ENCODE measurements at places on chromosomes 5 and 9.

DNA sequence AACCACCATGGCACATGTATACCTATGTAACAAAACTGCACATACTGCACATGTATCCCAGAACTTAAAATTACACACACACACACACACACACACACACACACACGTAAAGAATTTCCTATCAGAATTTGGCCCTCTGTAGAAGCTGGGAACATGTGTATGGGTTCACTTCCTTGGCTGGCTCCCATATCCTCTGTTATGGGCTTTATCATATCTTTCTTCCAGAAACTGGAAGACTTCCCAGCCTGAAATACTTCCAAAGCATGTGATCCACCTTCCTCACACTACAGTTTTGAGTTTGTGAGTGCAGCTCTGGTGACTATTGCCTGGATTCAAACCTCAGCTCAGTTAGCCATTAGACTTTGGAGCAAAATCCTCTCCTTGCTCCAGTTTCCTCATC, 78.6 kb upstream of the GDNF start:
- no peak for DNase-seq

- DNase-seq = no peak
Observed at GRCh38 chr5:17477573-17478265, 20.3 kb upstream of the TAF11L2 start.

GRCh38 chr5:668283-668995, 24.7 kb downstream of the TPPP start:
- DNase-seq = no peak

DNA sequence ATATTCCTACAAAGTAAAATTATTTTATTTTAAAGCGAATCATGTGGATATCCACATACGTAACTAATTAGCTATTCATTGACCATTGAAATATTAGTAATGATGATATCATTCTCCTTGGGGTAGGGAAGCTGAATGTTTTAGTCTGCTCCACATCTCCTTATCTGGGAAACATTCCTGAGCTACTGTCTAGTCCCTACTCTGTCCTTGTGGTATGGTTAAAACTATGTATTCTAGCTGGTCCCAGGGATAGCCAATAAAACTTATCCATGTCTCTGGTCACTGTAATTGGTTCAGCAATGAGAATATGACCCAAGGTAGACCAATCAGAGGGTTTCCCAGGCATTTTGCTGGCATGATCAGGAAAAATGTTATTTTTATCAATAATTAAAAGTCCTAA, 76.0 kb upstream of the DAP start:
- peak; percentile 74 for DNase-seq

GRCh38 chr5:113061846-113062780, 85.5 kb downstream of the DCP2 start:
- peak; percentile 74 for DNase-seq

- no peak for DNase-seq
Observed at GRCh38 chr9:8660383-8660782, 860.8 kb upstream of the DMAC1 start.

DNA sequence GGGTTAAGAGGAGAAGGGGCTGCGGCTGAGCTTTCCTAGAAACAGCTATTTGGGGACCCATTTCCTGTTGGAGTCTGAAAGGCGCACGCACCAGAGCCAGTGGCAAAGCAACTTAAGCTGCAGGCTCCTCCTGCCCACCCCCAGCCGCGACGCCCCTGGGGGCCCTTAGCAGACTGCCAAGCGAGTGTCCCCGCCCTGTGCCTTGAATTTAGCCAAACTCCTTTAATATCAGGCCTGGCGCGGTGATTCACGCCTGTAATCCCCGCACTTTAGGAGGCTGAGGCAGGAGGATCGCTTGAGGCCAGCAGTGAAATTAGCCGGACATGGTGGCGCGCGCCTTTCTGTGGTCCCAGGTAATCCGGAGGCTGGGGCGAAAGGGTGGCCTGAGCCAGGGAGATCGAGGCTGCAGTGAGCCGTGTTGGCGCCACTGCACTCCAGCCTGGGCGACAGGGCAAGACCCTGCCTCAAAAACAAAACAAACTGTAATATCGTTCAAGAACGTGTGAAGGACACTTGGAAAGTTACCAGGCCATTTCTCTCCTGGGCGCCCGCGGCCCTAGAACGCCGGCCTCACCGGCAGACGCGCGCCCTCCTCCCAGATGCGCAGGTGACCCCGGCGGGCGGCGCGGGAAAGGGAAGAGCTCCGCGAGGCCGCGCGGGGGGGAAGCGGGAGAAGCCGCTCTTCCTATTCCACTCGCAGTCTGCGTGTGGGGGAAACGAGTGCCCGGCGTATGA, 1.0 kb upstream of the F2R start:
- DNase-seq = no peak

- DNase-seq = no peak
Observed at GRCh38 chr5:92588876-92589275, 992.1 kb downstream of the NR2F1-AS1 start.

GRCh38 chr5:43039471-43040286, 440 bp downstream of the ANXA2R start:
- DNase-seq = peak; percentile 68

DNA sequence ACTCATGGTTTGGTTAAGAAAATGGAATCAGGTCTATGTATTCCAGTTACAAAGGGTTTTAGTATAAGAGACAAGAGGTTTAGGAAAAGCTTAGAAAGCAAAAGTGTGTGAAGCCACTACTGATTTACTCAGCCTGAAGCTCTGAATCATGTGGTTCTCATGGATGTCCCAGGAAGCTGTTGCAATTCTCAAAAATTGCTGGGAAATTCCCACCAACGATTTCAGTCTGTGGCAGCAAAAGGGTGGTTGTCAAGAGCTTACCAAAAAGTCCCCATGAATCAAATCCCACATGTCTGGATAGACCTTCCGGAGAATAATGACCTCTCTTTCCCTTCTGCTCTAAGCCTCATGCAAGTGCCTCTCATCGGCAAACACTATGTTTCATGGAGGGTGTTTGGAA, 929.9 kb downstream of the TLE4 start:
- DNase-seq = peak; percentile 46

- no peak for DNase-seq
Observed at GRCh38 chr9:134768709-134769351, 111.8 kb upstream of the FCN2 start.

DNA sequence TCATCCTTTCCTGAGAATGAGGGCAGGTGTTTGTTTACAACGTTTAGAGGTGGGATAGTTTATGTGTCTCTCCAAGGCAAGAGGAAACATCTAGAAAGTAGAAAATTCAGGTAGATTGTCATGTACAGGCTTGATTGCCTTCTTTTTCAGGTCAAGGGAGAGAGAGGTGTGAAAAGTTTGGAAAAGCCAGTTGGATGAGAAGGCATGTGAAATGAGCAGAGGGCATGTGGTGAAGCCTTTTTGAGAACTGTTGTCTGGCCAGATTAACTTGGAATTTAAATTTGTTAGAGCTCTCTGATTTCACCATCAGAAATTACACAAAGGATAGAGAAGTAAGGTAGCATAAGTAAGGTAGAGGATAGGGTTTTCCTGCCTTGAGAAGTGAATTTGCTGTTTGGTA, 74.6 kb downstream of the SNX24 start:
- no peak for DNase-seq

GRCh38 chr5:37991301-37992299, 151.8 kb upstream of the GDNF start:
- DNase-seq = no peak

GRCh38 chr5:50751064-50751657, 84.7 kb downstream of the PARP8 start:
- DNase-seq = peak; percentile 43

DNA sequence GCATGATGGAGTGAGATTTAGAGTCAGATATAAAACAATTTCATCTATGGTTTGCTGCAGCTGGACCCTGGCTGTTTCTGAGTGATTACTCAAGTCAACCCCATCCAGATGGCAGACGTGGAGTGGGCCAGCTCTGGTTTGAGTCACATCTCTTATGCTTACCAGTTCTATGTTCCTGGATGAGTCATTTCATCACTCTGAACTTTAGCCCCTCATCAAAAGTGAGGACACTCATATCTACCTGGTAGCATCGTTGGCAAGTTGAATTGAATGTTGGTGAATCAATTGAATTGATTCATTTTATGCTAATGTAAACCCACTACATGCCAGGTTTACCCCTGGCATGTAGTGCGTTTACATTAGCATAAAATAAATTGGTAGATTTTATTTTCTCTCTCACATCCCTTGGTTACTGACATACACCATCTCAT, 176.4 kb downstream of the FGF18 start:
- peak; percentile 87 for DNase-seq

DNA sequence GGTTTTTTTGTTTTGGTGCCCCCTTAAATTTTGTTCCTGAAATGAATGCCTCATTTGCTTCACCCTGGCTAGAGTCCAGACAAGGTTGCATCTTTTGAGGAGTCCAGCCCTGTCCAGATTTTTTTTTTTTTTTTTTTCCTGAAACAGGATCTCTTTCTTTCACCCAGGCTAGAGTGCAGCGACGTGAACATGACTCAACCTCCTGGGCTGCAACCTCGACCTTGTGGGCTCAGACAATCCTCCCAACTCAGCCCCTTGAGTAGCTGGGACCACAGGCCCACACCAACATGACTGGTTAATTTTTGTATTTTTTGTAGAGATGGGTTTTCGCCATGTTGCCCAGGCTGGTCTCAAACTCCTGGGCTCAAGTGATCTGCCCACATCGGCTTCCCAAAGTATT, 469.0 kb upstream of the BRINP1 start:
- no peak for DNase-seq

GRCh38 chr5:21774281-21774680, 1078.9 kb downstream of the CDH12 start:
- DNase-seq = no peak

- no peak for DNase-seq
Observed at GRCh38 chr9:16708656-16709435, 161.6 kb downstream of the BNC2 start.

DNA sequence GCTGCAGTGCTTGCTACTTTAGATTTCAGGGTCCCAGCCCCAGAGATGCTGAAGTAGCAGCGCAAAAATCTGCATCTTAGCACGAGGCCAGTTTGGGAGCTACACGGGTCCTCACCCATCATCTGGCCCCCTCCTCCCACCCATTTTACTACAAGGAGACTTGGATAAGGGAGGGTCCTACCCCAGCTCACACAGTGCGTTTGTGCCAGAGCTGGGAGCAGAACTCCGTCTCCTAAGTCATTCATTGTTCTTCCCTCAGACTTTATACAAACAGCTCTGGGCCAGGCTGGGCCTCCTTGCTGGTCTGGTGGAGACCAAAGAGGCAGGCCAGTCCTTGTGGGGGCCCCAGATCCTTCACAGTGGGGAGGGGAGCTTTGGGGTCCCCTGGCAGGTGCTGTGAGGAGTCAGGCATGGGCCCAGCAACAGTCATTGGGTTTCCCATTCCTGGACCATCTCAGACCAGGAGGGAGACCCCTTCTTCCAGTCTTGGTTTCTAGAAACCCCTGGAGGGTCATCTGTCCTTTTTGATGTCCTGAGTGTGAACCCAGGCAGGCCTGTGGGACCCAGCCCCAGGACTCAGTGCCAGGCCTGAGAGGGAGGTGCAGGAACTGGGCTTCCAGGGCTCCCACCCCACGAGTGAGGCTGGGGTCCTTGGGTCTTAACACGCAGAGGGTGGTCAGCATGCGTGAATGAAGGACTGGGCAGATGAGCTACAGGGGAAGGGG, 2.3 kb upstream of the IL17B start:
- no peak for DNase-seq

- no peak for DNase-seq
Observed at GRCh38 chr9:24218656-24219055, 327.0 kb downstream of the IZUMO3 start.

DNA sequence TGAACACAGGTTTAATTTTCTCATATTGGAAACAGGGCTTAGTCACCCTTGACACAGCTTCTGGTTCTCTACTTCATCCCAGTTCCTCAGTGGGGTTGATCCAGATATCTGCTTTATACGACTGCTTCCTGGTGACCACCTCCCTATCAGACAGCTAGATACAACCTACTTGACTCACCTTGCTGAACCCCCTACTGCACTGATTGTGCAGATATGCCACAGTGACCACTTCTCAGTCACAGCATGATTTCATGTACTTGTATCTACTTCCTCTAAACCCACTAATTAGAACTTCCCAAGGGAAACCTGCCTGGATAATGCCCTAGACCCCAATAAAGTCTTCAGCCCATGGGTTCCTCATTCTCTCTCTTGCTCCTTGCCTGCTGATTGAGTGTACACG, 18.4 kb upstream of the RFK start:
- no peak for DNase-seq

- DNase-seq = no peak
Observed at GRCh38 chr5:112382886-112383285, 36.2 kb downstream of the EPB41L4A start.

DNA sequence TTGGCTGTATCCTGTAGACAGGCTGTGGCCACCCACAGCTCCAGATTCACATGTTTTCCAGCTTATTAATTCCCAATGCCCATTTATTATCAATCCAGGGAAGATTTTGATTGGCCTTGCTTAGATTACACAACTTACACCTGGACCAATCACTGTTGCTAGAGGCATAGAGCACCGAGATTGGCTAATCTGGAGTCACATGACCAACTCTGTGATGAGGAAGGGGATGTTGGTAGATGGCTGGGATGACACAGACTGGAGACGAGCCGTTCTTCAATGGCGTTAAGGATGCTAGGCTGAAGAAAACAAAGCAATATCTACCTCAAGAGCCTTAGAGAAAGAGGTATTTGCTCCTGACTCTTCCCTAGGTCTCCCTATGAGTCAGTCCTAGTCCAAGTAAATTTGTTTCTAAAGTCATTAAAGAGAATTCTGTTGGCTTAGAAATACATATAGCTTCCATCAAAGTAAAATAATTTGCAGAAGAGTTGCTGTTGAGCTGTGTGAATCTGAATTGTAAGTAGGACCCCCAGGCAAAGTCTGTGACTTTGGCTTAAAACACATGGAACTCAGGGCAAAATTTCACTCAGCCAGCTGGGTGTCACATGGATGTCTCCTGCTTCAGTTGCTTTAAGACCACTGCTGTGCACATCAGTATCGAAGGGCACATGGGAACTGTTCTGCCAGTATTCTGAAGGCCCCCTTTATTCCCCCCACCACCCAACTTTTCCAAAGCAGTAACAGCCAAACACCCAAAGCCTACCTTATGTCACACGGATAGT, 326.4 kb upstream of the KLF4 start:
- DNase-seq = no peak

- no peak for DNase-seq
Observed at GRCh38 chr5:149229298-149229937, 42.2 kb upstream of the AFAP1L1 start.

GRCh38 chr5:103909391-103909790, 346.8 kb upstream of the NUDT12 start:
- DNase-seq = no peak

- no peak for DNase-seq
Observed at GRCh38 chr9:133640580-133641395, 4.6 kb downstream of the DBH start.

All from EL (cell line).